Activated CD4-positive, alpha-beta T cell treated with anti-CD3 and anti-CD28 coated beads, Interleukin-2, amount 10 ng/mL, durations not matched to agents 24 days and 14 days (primary cell): ENCODE measurements at places on chromosomes 6 and 20. TPM values are rescaled to one million over a fixed set of nuclear protein-coding genes. Genes with fewer than 3 reads are reported as not detected.

The TNF gene
- total RNA-seq: 294 and 303 TPM in 2 replicates

The LHFPL5 gene
- total RNA-seq: not detected in 2 replicates

- DNase-seq: peak; percentile 84
Measured at GRCh38 chr6:125791151-125791819, 525 bp downstream of the NCOA7 start.

- DNase-seq: no peak
Measured at GRCh38 chr6:100456908-100457235, 7.8 kb downstream of the SIM1 start.
